Stomach (tissue), 19 donors: ENCODE measurements at places on chromosomes 1 and 21. TPM values are rescaled to one million over a fixed set of nuclear protein-coding genes. Genes with fewer than 3 reads are reported as not detected.

GRCh38 chr1:1974834-1975233 is 28.8 kb downstream of the CFAP74 start:
- DNase-seq, result no peak

DNA sequence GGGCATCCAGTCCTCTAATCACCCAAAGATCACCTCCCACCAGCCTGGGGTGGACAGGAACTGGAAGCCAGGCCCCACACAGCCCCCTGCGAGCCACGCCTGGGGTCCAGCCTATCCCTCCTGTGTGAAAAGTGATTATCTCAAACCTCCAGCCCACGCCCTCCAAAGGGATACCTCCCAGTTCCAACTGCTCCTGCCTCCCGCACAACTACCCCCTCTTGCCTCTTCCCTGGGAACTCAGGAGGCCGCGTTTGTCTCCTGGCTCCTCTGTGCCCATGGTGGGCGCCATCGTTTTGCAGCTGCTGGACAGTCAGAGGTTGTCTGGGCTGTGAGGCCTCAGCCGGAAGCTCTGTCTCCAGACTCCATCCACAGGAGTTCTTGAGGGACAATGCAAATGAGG is 305.9 kb downstream of the AJAP1 start:
- no peak for DNase-seq

LAMTOR2 gene
- total RNA-seq, result not detected

- DNase-seq, result no peak
These were observed 34.5 kb downstream of the OR10R2 start for GRCh38 chr1:158506369-158506987.

DNA sequence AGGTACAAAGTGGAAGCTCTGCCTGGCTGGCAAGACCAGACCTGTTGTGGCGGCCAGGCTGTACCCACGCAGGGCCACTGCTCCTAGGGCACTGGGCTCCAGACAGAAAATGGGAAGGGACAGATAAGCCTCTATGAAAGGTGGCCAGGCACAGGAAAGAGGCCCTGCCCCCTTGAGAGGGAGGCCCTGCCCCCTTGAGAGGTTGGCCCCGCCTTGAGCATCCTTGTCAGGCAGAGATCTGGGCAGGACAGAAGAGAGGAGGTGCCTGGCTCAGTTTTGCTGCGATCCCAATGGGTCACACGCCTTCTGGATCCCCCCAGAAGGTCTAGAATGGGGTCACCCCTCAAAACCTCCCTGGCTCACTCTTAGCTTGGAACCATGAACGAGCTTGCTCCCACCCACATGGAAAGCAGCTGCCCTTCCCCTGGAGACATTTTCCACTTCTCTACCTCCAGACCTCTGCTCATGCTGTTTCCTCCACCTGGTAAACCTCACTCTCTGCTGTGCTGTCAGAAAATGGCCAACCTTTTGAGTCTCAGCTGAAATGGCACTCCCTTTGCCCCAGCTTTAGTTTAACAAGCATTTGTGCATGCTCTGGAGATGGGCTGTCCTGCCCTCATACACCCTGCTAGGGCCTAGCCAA is 17.5 kb upstream of the ECE1 start:
- no peak for DNase-seq

GRCh38 chr1:44832056-44832705 is 10.9 kb downstream of the PTCH2 start:
- DNase-seq, result no peak

C2CD2 gene
- 30.8 TPM for total RNA-seq

TMOD4 gene
- total RNA-seq, result not detected

OR2L13 gene
- 0.37 TPM for total RNA-seq

- DNase-seq, result peak; percentile 19
These were observed 63.4 kb upstream of the NEK2 start for GRCh38 chr1:211738691-211739301.

CYP2J2 gene
- 5.1 TPM for total RNA-seq

DNA sequence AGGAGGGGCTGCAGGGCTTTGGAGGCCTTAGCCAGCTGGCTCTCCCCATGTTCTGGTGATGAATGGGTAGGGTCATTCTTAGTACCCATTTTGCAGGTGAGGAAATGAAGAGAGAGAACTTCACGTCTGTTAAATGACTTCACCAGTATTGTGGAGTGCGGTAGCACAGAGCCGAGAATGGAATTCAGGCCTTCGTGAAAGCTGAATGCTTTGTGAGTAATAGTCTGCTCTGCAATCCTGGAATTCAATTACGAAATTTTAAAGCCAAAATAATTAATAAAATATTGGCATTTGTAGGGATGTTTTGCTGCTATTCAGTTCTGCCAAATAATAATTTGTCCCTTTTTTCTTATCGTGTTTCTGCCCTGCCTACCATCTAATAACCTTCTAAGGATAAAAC is 197.7 kb downstream of the GREM2 start:
- no peak for DNase-seq

- DNase-seq, result no peak
These were observed 3.6 kb downstream of the UBXN11 start for GRCh38 chr1:26302733-26303405.

CENPF gene
- 10.5 TPM for total RNA-seq

DNA sequence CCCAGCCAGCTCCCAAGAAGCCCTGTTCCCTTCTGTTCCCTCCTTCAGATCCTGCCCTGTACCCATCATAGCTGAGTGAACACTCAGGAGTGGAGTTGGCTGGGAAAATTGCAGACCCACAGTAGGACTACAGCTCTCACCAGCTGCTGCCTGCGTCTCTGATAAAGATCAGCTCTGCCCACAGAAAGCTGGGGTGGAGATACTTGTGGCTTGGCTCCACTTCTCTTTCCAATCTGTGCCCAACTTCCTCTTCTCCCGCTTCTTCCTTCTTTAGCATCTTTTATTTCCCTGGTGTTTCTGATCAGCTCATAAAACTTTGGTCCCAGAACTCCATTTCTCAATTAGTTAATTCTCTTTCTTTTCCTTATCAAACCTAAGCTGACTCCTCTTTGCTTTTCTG is 5.5 kb upstream of the CD1A start:
- DNase-seq, result no peak

DNA sequence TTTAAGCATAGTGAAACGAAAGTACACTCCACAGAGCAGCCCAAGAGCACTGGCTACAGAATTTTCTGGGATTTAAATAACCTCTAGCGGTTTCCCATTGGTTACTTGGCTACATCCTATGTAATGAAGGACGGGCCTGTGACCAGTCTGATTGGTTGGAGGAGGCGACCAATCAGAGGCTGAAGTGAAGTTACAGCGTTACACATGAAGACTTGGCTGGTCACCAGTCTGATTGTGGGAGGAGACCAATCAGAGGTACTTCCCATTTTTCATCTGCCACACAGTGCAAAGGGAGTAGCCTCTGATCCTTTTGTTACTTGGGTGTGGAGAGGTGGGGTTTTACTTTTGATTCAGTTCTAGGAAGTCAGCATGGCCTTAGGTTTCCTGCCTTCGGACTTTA is 142.7 kb upstream of the SERTAD4 start:
- DNase-seq, result no peak

DNA sequence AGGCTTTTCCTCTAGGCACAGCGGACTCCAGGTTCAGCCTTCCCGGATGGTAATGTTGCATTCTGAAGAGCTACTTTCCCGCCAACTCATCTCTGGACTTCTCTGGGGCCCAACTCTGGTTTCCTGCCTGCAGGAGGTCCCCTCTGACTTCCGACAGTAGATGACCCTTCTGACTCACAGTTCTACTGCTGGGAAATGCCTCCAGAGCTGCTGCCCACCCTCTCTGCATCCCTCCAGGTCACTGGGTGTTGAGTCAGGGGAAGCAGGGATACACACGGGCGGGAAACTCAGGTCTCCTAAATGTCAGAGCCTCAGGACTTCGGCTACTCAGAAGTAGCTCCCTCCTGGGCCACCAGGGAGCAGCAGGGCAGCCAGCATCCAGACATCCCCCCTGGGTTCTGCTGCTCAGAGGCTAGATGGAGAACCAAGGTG is 2.1 kb upstream of the KIF21B start:
- no peak for DNase-seq

S100A1 gene
- not detected for total RNA-seq

ATP1A2 gene
- 104 TPM for total RNA-seq

GRCh38 chr1:176379626-176380339 is 83.2 kb upstream of the PAPPA2 start:
- DNase-seq, result no peak

- DNase-seq, result peak; percentile 14
These were observed 35.7 kb upstream of the B3GALT2 start for GRCh38 chr1:193222056-193222615.

KRTAP19-3 gene
- not detected for total RNA-seq

MPL gene
- total RNA-seq, result not detected

DPT gene
- total RNA-seq, result 33.3 TPM

PROK1 gene
- not detected for total RNA-seq

GRCh38 chr1:167509587-167509986 is 8.7 kb downstream of the CD247 start:
- DNase-seq, result no peak

GRCh38 chr1:147654511-147654910 is 15.8 kb downstream of the ACP6 start:
- DNase-seq, result no peak

- no peak for DNase-seq
These were observed 75.2 kb downstream of the CDC42BPA start for GRCh38 chr1:227242811-227243682.

OR2T2 gene
- not detected for total RNA-seq

LRRIQ3 gene
- not detected for total RNA-seq

DNA sequence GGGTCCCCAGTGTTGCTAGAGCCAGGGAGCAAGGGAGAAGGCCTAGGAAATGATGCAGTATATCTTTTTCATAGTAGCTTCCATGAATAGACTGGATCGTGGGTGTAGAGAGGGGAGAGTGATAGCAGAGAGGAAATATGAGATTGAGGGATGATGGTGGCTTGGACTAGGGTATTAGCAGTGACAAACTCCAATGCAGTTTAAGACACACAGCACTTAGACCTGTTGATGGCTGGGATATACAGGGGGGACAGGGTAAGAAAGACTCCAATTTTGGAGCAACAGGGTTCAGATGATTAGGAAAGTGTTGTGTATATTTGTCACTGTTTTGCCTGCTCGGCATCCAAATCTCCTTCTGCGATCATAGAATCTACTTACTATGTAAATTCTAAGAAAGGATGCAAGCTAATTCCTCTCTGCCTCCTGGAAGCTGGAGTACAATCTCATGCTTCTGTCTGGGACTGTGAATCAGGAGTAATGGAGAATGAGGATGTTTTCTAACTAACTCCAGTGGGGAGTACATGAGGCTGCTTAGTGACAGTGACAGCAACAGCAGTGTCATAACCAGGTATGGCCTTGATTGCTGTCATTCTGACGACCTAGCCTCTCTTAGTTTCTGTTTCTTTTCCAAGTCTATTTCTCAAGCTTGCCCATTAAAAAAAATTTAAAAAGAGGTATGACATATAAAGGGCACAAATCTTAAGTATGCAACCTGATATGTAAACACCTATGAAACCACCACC is 47.5 kb downstream of the SYDE2 start:
- no peak for DNase-seq

DNA sequence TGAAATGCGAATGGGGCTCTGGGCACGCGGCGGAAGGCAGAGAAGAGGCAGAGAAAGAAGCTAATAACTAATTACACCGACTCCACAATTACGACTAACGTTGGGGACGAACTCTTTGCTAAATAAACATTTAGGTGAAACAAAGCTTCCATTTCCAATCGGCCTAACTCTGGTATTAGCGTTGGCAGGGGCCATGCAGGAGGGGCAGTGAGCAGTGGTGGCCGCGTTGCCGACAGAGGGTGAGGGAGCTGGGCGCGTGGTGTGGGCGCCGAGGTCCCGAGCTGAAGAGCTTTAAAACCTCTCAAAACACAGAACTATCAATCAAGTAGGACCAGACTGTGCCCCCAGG is 553 bp upstream of the NDUFV3 start:
- DNase-seq, result no peak
